ENCODE measurements at places on chromosomes 2 and 18.
A peak's percentile ranks its signal among the peaks of the same experiment; 100 is the strongest.

DNA sequence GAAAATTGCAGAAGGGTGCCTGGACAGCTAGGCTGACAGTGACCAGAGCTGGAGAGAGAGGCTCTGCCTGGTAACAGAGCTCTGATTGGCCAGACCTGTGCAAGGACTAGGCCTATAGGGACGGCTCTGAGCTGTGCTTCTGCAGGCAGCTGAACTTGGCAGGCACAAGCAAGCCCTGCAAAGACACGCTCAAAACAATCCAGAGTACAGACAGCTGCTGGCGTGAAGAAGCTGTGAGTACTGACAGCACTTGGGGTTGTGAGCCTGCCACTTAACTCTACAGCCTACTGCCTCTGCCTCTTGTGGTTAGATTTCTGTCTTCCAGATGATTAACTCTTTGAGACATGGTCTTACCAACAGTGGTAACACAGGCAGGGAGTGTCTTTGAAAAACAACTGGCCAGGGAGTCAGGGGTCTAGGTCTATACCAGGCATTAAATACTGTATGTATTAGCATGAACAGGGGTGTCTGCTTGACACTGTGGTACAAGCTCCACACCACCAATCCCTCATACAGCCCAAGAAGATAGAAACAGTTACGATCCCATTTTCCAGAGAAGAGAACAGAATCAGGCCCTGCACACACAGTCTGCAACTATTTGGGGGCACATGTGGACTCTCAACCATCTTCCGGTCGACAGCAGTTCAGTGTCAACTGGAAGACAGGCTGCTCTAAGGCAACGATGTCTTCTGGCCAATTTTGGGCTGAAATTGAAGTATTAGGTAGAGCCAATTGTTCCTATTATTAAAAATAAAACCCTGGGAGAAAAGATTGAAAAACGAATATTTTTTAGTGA lies 568.4 kb downstream of the TNS1 start:
- no peaks in the 10 kb centered on the region for H3K36me3 ChIP-seq
- DNase-seq, result no peak
- peak overlapping the region; percentile 50 for H3K4me3 ChIP-seq
- peaks cover 9% of the 10 kb centered on the region for H3K4me1 ChIP-seq
- H3K27me3 ChIP-seq, result peaks cover 10% of the 10 kb centered on the region

DNA sequence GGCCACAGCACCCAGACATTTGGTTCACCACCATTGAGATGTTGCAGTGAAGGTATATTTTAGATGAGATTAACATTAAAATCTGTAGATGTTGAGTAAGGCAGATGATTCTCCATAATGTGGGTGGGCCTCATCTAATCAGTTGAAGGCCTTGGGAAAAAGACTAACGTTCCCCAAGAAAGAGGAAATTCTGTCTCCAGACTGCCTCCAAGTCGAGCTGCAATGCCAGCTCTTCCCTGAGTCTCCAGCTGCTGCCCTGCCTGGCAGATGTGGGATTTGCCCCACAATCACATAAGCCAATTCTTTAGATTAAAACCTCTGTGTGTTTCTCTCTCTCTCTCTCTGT lies 101.9 kb downstream of the PDCL3 start:
- no peak for DNase-seq
- no peaks in the 10 kb centered on the region for H3K36me3 ChIP-seq
- H3K27me3 ChIP-seq, result peaks cover 19% of the 10 kb centered on the region
- no peak overlapping the region for H3K27ac ChIP-seq

GRCh38 chr2:132372276-132372675 lies 44.3 kb upstream of the GPR39 start:
- no peaks in the 10 kb centered on the region for H3K27me3 ChIP-seq
- DNase-seq, result no peak
- no peak overlapping the region for H3K4me3 ChIP-seq
- no peaks in the 10 kb centered on the region for H3K4me1 ChIP-seq

- H3K36me3 ChIP-seq, result peaks cover 38% of the 10 kb centered on the region
- H3K4me3 ChIP-seq, result no peak overlapping the region
- no peak overlapping the region for H3K27ac ChIP-seq
- no peak for DNase-seq
- peaks cover 23% of the 10 kb centered on the region for H3K4me1 ChIP-seq
- no peaks in the 10 kb centered on the region for H3K27me3 ChIP-seq
These were observed 7.7 kb downstream of the MDH1 start for GRCh38 chr2:63596401-63596883.

DNA sequence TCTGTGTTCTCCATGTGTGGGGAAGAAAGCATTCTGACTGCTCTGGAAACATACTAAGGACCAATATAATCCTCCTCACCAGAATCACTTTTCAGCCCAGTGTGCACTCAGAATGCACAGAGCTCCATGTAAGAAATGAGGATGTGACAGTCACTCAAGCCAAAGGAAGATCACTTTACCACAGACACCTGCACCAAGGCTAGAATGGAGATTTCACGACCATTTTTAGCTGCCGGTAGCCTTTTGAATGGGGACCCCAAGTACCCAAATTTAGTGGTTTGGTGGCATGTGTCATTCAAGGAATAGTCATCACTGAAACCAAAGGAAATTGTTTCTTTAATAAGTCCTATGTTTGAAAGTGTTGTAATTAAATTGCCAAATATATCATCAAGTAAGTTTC lies 613.2 kb upstream of the ACVR2A start:
- H3K27me3 ChIP-seq, result no peaks in the 10 kb centered on the region
- no peaks in the 10 kb centered on the region for H3K4me1 ChIP-seq
- no peaks in the 10 kb centered on the region for H3K36me3 ChIP-seq
- DNase-seq, result no peak
- no peak overlapping the region for H3K4me3 ChIP-seq

DNA sequence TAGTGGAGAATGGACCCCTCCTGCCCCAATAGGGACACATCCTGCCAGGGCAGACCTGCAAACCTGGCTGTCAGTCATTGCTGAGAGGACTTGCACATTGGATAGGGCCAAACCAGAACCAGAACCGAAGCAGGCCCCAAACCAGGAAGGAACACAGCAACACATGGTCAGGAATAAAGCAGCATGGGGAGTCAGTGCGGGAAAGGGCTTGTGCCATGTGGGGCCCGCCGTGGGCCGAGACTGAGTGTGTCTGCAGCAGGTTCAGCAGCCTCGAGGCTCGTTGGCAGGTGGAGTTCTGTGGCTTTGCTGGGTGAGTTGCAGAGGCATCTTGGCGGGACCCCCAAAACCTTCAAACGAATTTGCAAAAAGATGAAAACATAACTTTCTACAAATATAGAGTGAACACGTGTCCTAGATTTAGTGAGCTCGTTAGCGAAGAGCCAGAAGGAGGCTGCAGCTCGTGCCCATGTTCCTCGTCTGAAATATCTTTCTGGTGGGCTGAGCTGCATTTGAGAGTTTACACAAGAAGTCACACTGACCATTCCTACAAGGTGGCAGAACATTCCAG lies 44.9 kb upstream of the LDLRAD4 start:
- H3K36me3 ChIP-seq, result peaks cover 3% of the 10 kb centered on the region
- H3K4me1 ChIP-seq, result peaks cover 12% of the 10 kb centered on the region
- no peak for DNase-seq
- no peak overlapping the region for H3K4me3 ChIP-seq
- no peak overlapping the region for H3K27ac ChIP-seq
- H3K27me3 ChIP-seq, result no peaks in the 10 kb centered on the region

- H3K27ac ChIP-seq, result no peak overlapping the region
- H3K36me3 ChIP-seq, result peaks cover 2% of the 10 kb centered on the region
- no peaks in the 10 kb centered on the region for H3K4me1 ChIP-seq
- DNase-seq, result no peak
- no peak overlapping the region for H3K4me3 ChIP-seq
These were observed 17.8 kb downstream of the MTCL1 start for GRCh38 chr18:8722946-8723820.

GRCh38 chr2:42951263-42951938 lies 159.0 kb upstream of the HAAO start:
- no peak overlapping the region for H3K27ac ChIP-seq
- H3K36me3 ChIP-seq, result no peaks in the 10 kb centered on the region
- peaks cover 7% of the 10 kb centered on the region for H3K4me1 ChIP-seq
- no peak for DNase-seq
- H3K27me3 ChIP-seq, result no peaks in the 10 kb centered on the region

- H3K27me3 ChIP-seq, result peaks cover 6% of the 10 kb centered on the region
- no peaks in the 10 kb centered on the region for H3K4me1 ChIP-seq
- DNase-seq, result no peak
- no peak overlapping the region for H3K27ac ChIP-seq
- no peak overlapping the region for H3K4me3 ChIP-seq
These were observed 119.3 kb upstream of the SESTD1 start for GRCh38 chr2:179383975-179384374.

DNA sequence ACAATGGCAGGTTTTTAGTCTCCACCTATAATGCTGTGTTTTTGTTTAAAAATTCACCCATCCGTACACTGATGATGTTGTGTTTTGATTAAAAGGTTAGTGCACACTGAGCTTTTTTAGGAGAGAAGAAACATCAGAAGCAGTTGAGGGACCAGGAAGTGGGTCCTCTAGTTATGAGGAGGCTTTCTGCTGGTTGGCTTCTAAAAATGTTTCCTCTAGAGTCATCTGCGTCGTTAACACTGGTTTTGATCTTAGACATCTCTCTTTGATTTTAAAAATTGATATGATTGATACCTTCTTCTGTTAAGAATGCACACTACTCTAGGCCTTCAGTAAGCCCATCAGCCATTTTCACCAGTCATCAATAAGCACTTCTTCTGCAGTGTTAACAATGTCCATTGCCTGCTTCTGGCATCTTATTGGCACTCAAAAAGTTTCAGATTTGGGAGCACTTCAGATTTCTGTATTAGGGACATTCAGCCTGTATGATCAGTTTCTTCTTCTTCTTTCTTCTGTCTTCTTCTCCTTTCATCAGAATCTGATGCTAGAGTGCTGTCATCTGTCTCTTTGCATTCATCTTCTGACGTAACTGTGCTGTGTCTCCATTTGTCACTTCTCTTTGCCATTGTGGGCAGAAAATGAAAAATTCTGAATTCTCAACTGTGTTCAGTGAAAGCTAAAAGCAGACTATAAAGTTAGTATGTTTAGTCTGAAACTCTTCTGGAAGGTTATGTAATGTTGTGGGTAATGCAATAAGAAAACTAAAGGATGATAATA lies 56.3 kb downstream of the PHLPP1 start:
- no peak overlapping the region for H3K27ac ChIP-seq
- H3K4me3 ChIP-seq, result no peak overlapping the region
- H3K27me3 ChIP-seq, result no peaks in the 10 kb centered on the region
- H3K36me3 ChIP-seq, result no peaks in the 10 kb centered on the region

GRCh38 chr2:199220920-199221319 lies 236.8 kb downstream of the SATB2 start:
- H3K36me3 ChIP-seq, result no peaks in the 10 kb centered on the region
- DNase-seq, result no peak
- no peaks in the 10 kb centered on the region for H3K27me3 ChIP-seq
- H3K4me3 ChIP-seq, result no peak overlapping the region
- no peak overlapping the region for H3K27ac ChIP-seq
- H3K4me1 ChIP-seq, result no peaks in the 10 kb centered on the region

DNA sequence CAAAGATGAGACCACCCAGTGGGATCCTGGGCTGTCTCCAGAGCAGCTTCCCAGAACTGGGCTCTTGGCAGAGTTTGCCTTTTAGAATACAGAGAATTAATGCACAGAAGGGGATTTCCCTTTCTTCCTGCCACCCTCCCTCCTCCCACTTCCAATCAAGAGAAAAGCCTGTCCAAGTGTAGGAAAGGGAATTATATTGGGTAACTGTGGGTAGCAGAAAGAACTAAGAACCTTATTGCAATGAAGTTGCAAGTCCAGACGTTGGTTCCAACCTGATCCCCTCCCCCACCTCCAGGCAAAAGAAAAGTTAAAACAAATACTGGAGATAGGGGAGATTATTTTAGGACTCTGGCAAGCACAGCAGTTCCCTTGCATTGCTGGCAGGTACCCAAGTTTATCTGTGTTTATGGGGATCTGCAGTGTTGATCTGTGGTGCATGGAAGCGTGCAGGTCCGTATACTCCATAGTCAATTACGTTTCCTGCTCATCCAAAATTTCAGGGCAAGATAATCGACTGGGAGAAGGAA lies 114.3 kb downstream of the PRKCE start:
- H3K36me3 ChIP-seq, result no peaks in the 10 kb centered on the region
- H3K27ac ChIP-seq, result no peak overlapping the region
- no peak overlapping the region for H3K4me3 ChIP-seq

DNA sequence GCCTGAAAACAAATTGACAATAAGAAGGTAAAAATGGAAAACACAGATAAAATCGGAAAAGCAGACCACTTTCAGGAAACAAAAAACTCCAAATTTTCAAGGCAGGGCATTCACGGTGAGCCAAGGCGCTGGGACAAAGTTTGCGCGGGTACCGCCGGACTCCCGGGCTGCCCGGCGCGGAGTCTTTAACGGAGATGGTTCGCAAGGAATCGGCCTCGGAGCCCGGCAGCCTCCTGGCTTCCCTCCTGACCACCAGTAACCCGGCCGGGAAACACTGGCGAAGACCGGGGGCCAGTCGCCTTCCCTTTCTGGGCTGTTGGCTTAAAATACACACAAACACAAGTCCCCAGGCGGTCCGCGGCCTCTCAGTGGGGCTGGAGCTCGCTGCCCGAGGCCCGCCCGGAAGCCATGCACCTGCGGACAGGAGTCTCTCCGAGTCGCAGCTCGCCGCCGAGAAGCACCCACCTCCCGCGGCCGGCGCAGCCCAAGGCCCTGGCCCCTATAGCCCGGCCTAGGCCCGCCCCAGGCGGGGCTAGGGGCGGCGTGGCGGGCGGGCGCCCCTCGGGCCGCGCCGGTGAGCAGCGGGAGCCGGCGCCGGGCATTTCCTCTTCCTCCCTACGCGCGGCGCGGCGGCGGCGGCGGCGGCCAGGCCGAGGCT lies 622 bp upstream of the KCMF1 start:
- H3K4me1 ChIP-seq, result peaks cover 55% of the 10 kb centered on the region
- DNase-seq, result peak; percentile 38
- no peaks in the 10 kb centered on the region for H3K27me3 ChIP-seq

GRCh38 chr2:2123238-2123637 lies 207.8 kb downstream of the MYT1L start:
- no peak overlapping the region for H3K4me3 ChIP-seq
- no peaks in the 10 kb centered on the region for H3K36me3 ChIP-seq
- DNase-seq, result no peak
- H3K27ac ChIP-seq, result no peak overlapping the region

- no peaks in the 10 kb centered on the region for H3K36me3 ChIP-seq
- no peak overlapping the region for H3K4me3 ChIP-seq
- H3K27ac ChIP-seq, result no peak overlapping the region
These were observed 24.6 kb downstream of the RTN4 start for GRCh38 chr2:55025627-55026026.

- H3K36me3 ChIP-seq, result peaks cover 4% of the 10 kb centered on the region
- no peaks in the 10 kb centered on the region for H3K27me3 ChIP-seq
- peak overlapping the region; percentile 62 for H3K27ac ChIP-seq
- no peak overlapping the region for H3K4me3 ChIP-seq
- peaks cover 15% of the 10 kb centered on the region for H3K4me1 ChIP-seq
These were observed 45.2 kb downstream of the ACVR1 start for GRCh38 chr2:157830696-157831570.

- H3K27ac ChIP-seq, result no peak overlapping the region
- peaks cover 75% of the 10 kb centered on the region for H3K27me3 ChIP-seq
- no peaks in the 10 kb centered on the region for H3K4me1 ChIP-seq
- H3K4me3 ChIP-seq, result no peak overlapping the region
- DNase-seq, result no peak
- no peaks in the 10 kb centered on the region for H3K36me3 ChIP-seq
These were observed 45.2 kb upstream of the CTIF start for GRCh38 chr18:48493434-48494230.

- no peaks in the 10 kb centered on the region for H3K36me3 ChIP-seq
- H3K27ac ChIP-seq, result no peak overlapping the region
- no peaks in the 10 kb centered on the region for H3K4me1 ChIP-seq
- no peaks in the 10 kb centered on the region for H3K27me3 ChIP-seq
- no peak overlapping the region for H3K4me3 ChIP-seq
These were observed 97.9 kb upstream of the KLHL29 start for GRCh38 chr2:23286758-23287704.

All from central memory CD8-positive, alpha-beta T cell (primary cell).